LHCN-M2 (cell line): ENCODE measurements at places on chromosomes 7 and 10.

DNA sequence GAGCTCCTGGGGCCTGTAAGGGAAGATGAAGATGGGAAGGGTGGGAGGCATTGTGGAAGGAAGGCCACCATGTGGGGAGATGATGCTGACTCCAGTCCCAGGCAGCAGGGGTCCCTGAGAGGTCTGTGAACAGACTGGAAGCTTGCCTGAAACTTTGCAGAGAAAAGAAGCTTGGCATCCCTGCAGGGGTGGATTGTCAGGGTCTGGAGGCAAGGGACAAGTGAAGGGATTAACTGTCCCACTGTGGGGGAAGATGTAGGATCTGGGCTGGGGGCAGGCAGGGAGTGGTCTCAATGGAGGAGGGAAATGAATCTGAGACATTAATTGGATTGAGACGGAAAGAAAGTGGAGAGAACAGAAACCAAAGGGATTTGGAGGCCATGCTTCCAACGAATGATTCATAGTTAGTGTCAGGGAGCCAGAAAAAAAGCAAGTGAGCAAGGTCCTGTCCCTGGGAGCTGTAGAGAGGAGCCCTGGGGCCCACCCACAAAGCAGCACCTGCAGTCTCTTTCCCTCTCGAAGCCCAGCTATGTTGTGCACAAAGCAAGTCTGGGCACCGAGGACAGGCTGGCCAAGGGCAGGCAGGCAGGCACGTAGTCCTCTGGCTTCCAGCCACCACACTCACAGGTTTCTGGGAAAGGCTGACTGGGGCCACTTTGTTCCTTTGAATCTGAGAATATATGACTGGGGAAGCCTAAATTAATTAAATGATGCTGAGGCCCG lies 4.7 kb upstream of the SLC18A3 start:
- DNase-seq: no peak

DNA sequence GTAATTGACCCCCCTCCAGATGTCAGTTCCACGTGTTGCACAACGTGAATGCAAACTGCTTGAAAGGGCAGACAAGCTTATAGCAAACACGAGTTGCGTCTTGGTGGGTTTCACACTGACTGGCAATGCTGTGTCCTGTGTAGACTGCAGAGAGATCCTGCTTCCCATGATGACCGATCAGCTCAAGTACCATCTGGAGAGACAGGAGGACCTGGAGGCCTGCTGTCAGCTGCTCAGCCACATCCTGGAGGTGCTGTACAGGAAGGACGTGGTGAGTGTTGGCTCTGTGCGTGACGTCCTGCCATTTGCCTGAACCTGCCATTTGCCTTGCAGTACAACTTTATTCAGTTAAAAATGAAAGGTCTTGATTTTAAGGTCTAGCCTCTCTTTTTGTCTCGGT lies 71.1 kb downstream of the INSYN2A start:
- DNase-seq: no peak

DNA sequence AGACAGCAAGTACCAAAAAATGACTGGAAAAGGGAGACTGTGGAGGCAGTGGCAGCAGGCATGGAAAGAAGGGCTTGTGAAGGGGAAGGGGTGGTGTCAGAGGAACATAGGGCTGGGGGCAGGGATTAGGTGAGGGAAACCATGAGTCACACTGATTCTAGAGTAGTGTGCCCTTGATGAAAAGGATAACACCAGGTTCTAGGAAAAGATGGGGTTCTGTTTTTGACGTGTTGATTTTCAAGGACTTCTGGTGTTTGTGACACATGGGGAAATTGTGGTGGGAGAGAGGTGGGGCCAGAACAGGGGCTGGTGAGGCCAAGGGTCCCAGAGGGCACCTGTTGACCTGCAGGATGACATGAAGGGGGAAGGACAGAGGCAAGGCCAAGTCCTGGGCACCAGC lies 57.1 kb downstream of the FIGNL1 start:
- no peak for DNase-seq

DNA sequence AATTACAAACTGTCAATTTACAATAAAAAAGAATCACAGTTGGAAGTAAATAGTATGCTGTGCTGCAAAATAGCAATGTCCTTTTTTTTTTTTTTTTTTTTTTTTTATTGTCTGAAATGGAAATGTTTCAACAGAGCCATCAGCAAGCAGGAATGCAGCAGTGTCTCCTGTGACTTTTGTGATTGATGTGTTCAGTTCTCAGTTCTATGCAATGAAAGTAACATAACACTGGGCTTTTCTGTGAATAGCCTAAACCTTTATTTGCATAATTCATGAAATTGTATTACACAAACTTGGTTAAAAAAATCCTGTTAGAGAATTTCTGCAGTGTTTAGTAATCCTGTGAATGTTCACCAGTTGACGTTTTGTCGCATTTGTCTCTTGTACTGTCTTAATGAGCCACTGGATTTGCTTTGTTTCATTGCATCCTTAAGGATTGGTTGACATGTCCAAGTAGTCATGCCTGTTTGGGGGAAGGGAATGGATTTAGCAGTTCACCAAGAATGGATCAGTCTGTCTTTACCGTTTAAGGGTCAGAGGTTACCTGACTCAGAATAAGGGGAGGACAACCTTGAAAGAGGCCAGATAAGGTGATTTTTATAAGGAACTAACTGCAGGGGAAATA lies 192.7 kb downstream of the MLLT10 start:
- peak; percentile 7 for DNase-seq

DNA sequence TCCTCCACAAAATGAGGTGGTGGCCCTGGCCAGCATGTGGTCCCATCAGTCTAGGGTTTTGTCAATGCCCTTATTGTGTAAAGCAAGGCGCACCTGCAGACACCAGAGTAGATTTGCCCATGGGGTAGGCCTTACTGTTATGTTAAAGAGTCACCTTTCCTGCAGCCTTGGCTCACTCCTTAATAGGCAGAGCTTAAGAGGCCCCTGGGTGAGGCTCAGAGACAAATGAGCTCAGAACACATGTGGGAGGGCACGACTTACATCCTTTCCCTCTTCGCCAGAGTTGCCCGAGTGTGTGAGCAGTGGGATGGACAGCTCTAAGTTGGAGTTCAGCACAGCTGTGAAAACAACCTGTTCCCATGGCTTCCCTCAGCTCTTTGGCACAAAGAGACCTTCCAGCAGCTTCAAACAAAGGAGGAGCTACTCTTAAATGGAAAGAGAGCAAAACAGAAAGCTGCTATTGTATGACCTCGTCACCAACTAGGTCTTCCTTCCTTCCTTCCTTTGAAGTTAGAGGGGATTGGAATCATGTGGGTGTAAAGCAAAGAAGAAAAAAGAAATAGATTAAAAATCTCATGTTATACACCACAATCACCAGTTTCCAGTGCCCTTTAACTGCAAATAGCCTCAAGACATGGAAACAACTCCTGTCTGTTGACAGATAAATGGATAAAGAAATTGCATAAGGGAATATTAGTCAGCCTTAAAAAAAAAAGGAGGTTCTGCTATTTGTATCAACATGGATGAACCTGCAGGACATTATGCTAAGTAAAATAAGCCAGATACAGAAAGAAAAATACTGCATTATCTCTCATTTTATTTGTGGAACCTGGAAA lies 11.9 kb upstream of the XPNPEP1 start:
- DNase-seq: peak; percentile 97

DNA sequence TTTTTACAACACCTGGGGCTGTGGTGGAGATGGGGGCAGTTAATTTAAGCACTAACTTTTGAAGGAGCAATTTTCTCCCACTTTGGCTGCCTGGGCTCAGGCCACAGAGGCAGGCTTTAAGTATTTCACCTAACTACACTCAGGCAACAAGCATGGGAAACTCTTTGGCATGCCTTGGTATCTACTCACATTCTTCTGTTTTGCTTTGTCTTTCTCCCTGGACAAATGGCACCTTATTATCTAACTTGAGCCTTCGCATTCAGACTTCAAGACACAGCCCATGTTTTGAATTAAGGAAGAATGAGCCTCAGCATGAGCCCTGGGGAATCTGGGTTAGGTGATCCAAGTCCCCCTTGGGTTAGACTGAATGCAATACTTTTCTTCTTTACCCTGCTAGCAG lies 31.8 kb upstream of the BMPER start:
- DNase-seq: no peak

GRCh38 chr10:35579726-35580422 lies 25.3 kb upstream of the GJD4 start:
- peak; percentile 92 for DNase-seq

DNA sequence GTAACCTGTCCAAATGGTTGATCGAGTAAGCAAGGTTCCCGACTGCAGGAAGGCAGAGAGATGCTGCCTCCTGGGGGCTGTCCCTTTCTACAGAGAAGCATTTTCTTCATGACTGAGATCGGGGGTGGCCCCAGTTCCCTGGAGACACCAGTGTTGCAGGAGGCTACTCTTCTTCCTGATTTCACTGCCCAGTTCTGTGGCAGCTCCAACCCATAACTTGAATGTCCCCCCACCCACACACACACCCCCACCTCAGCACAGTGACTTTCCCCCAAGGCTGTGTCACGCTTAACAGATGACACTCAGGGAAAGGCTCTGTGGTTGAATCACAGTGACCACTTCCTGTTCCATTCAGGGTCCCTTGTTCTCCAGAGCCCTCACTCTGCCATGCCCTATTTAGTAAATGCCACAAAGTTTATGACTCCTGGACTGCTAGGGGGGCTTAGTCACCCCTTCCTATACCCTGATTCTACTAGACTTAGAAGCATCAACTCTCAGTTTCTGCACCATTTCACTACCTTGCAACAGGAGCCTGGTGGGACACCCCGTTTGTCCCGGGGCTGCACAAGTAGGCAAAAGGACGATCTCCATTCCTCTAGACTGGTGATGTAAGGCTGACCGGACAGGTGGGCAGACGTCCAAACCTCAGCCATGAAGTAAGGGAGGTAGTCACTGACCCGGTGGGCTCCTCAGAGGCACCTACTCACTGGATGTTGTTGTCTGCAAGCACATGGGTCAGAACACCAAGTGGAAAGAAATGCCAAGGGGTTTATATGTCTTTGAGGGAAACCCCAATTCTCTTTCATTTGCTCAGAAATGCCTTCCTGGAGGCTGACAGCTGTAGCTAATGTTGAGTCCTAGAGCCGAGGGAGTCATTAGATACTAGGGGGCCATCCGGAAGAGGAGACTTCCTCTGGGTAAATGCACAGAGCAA lies 31.3 kb upstream of the SMC3 start:
- DNase-seq: peak; percentile 72

DNA sequence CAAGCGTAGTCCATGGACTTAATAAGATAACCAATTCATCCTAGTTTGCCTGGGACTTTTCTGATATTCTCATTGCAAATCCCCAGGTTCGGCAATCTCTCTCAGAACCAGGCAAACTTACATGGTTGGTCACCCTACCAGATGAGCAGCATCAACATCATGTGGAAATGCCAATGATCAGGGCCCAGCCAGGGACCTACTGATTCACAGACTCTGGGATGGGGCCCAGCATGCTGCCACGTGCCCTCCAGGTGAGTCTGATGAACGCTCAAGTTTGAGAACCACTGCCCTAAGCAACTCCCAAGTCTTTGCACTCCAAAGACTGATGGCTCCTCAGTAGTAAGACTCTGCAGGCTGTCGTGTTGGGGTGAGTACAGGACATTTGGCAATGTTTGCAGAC lies 2.7 kb downstream of the LAMB4 start:
- DNase-seq: no peak

- DNase-seq: no peak
These were observed 28.5 kb downstream of the CUX1 start for GRCh38 chr7:101845974-101846373.

- no peak for DNase-seq
These were observed 3.1 kb downstream of the PARD3 start for GRCh38 chr10:34811968-34812514.

DNA sequence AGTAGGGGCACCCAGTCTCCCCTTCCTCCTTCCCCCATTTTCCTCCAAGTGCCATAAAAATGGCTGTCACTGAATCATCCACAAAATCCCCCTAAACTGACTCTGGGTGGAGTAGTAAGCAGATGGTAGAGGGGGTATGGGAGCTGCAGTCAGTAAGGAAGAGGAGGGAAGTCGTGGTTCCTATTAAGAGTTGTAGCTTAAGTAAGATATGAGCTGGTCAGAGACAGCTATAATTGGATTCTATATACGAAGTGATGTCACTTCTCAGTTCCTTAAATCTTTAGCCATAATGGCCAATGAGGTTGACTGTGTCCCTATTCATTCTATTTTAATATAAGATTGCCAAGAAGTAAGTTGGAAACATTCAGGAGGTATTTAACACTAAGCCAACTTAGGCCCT lies 131.7 kb downstream of the SLC16A9 start:
- DNase-seq: no peak

DNA sequence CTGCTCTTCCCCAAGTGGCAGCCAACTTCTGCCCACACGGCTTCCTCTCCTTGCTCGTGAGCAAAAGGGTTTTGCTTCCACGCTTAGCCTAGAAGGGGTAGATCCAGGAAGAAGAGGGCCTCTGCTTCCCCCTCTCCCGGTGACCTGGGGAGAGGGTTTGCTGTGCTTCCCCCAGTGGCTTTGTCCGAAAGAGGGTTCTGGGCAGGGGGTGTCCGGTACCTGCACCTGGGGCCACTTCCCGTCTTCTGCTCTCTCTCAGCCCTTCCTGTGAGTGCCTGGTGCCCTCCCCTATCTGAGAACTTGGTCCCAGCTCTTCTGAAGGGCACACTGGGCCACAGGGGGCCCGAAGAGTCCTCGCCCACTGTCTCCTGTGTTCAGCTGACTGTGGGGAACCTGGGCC lies 11.3 kb downstream of the JAKMIP3 start:
- no peak for DNase-seq

- DNase-seq: no peak
These were observed 27.1 kb downstream of the ZNF800 start for GRCh38 chr7:127365164-127365956.

DNA sequence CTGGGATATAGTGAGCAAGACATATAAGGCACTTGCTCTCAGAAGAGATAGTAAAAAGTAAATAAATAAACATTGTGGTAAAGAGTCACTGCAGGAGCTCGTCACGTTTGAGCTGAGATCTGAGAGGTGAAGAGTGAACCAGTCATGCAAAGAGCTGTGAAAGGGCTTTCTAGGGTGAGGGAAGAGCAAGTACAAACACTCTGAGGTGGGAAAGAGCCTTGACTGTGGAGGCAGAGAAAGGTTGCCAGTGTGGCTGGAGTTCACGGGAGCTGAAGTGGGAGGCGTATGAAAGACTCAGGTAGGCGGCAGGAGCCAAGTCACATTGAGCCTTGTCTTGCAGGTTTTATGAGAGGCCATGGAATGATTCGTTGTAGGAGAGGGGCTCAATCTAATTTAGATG lies 141.0 kb downstream of the C1GALT1 start:
- DNase-seq: no peak

- DNase-seq: no peak
These were observed 10.5 kb upstream of the SLC25A16 start for GRCh38 chr10:68537796-68538195.

DNA sequence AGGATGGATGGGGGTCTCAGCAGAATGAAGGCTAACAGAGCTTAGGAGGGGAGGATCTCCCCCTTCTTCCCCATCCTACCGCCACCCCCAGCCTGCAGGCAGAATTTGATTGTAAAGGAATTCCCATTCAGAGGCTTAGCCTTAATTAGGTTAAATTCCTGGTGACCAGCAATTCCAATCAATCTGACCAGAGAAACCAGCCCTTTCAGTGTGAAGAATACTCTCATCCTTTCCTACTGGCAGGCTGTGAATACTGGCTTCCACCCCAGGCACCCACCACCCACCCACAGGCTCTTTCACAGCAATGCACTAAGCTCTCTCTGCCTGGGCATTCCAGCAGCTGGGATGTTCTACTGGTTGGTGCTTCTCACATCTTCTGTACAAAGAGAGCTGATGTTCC lies 137.9 kb upstream of the LYZL1 start:
- no peak for DNase-seq
